ENCODE measurements at places on chromosomes 4 and X.

- no peak for DNase-seq
These were observed 332.8 kb downstream of the SH2D1A start for GRCh38 chrX:124679199-124679598.

DNA sequence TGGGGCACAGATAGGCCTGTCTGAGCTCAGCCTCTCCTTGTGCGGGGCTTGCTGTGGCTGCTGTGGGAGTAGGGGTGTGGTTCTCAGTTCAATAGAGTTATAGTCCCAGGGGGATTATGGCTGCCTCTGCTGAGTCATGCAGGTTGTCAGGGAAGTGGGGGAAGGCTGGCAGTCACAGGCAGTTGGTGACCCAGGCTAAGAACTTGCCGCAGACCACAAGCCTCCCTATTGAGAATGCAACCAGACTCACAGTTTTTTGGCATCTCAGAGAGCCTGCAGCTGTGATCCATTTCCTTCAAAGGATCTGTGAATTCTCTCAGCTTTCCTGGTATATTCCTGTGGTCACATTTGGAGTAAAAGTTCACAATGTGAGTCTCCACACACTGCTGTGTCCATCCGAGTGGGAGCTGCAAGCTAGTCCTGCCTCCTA, 364.9 kb downstream of the ZNF674 start:
- DNase-seq, result no peak

GRCh38 chrX:6909396-6909795, 238.1 kb upstream of the STS start:
- DNase-seq, result no peak

- DNase-seq, result no peak
These were observed 223.1 kb upstream of the LEF1 start for GRCh38 chr4:108391701-108392455.

DNA sequence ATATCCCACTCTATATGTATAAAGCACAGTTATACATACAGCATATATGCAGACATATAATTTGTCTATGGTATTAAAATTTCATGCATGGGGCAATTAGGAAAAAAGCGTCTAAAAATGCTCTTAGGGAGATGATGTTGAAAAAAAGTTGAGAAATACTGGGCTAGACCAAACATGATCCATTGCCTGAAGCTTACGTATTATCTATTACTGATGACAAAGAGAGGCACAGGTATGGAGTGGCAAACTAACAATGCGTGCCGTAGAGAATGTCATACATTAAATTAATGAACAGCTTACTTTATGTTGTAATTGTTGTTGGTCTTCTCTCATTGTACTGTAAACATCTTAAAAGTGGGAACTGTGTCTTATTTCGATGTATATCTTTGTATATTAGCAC, 13.9 kb downstream of the RHOH start:
- DNase-seq, result no peak

DNA sequence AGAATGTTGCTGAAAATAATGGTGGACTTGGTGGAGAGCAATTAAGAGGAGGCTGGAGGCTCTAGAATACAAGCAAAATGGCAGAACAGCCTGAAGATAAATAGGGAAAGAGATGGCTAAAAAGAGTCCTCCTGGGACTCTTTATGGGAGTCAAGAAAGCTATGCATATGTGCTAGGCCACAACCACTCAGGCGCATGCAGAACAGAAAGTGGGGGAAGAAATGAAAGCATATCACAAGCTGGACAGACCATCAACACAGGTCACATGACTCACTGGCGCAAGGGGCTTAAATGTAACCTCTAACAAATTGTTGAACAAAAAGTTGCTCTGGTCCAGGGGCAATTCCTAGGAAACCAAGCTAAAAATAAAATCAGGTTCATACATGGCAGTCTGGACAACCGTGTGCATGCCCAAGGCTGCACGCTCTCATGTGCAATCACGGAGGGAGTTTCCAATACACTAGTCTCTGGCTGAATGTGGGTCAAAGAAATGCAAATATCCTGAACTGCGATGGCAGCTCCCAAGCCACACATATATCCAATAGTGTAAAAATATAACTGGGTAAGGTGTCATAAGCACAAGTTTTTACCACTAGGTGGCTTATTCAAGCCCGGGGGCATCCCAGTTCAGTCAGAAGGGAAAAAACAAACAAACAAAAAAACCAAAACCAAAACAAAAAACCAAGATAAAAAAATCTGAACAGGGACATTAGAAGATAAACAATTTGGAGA, 45.4 kb downstream of the ZNF711 start:
- no peak for DNase-seq

- no peak for DNase-seq
These were observed 78.3 kb downstream of the CLDN34 start for GRCh38 chrX:10045327-10046000.

DNA sequence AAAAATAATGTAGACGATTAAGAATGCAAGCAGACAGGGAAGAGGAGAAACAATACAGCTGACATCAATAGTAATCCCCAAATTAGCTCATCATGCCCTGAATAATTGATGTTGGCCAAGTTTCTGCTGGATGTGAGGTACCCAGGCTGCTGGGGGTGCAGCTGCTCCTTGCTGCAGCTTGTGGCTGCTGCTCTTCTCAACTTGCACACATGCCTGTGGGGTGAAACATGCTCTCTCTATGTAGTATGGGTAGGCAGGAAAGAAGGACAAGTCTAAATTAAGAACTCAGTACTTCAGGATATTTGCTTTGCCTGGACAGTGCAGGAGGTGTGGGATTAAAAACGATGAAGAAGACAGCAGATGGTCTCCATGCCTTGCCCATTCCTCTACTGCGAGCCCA, 16.7 kb downstream of the EDA2R start:
- DNase-seq, result no peak

DNA sequence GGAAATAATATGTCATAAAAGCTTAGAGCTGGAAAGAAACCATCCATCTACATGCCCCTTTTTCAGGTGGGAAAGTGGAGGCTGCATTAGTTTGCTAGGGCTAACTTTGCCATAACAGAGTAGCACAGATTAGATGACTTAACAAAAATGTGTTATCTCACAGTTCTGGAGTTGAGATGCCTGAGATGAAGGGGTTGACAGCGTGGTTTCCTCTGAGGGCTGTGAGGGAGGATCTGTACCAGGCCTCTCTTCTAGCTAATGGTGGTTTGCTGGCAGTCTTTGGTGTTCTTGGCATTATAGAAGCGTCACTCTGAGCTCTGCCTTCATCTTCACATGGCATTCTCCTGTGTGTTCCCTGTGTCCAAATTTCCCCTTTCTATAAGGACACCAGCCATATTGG, 2.4 kb downstream of the CHRNA9 start:
- DNase-seq, result no peak

GRCh38 chr4:48799157-48799556, 19.1 kb upstream of the FRYL start:
- no peak for DNase-seq

DNA sequence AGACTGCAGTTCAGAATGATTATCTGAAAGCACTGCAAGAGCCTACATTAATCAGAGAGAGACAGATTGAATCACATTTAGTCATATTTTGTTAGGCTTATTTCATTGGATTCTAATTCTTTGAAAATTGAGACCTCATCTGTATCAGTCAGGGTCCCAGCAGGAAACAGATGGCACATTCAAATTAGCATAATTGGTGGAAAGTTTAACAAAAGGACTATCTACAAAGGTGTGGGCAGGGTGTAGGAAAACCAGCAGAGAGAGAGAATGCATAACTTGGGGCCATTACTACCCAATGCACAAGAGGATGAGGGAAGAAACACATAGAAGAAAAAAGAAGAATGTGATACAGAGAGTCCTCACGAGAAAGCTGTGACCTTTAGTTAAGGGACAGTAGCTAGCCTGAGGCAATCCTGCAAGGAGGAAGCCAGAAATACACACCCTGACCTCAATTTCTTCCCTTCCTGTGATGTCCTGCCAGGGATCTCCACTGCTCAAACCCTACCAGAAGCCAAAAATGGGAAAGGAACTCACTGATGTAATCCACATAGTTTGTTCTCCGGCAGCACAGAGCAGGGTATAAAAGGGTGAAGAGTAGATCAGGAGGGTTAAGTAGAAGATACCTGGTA, 17.7 kb upstream of the XKRX start:
- DNase-seq, result no peak

DNA sequence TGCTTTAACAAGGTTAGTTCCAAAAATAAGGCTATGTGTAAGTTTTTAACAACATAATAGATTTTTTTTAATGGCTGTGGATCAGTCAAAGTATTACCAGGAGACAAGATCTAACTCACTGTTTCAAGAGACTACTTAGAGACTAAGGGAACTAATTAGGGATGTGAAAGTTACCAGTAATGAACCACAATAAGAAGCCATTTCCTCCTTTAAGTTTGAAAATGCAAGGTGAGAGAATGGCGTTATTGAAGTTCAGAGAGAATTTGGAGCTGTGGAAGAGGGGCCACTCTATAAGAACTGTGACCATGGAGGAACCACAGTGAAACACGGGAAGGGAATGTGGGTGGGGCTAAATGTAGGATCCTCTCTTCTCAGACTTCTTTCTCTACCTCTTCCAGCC, 624.2 kb downstream of the GLUD2 start:
- no peak for DNase-seq

GRCh38 chr4:21949073-21949457, 493 bp upstream of the KCNIP4 start:
- DNase-seq, result no peak

DNA sequence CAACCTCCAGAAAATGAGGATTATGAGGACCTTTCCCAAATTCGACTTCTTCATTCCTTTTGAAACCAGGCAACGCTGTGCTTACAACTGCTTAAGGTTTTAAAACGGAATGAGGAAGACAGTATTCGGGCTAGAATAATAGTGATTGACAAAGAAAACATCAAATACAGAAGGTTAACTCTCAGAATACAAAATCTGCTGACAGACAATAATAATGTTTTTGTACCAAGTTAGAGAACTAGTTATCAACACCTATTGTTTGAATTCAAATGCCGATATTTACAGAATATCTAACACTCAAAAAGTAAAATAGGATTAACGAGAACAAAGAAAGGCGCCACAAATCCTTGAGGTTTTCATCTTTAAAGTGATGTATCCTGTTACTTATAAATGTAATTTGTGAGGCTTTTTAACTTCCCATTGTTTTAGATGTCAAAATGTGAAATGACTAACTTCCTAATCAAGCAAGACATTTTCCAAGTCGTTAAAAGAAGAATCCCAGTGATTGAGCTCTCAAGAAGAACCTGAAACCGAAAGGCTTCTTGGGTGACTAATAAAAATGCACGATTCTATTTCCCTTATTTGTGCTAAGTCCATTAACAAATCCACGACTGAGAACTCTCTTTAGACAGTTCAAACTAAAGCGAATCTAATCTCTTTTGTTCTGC, 118.3 kb downstream of the SORBS2 start:
- DNase-seq, result no peak

DNA sequence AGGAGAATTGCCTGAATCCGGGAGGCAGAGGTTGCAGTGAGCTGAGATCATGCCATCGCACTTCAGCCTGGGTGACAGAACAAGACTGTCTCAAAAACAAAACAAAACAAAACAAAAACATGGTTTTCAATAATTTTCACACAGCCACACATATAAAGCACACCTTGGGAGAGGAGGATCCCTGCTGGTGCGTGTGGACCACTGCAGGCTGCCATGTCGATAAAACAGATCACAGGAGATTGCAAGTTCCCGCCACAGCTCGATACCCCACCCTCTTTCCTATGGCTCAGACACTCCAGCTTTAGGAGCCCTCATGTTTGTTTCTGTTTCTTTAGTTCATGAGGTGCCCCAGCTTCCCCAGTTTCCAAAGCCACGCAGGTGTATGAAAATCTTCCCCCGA, 31.3 kb upstream of the CLDN24 start:
- no peak for DNase-seq

- DNase-seq, result no peak
These were observed 487 bp downstream of the TBCK start for GRCh38 chr4:106315476-106315967.

DNA sequence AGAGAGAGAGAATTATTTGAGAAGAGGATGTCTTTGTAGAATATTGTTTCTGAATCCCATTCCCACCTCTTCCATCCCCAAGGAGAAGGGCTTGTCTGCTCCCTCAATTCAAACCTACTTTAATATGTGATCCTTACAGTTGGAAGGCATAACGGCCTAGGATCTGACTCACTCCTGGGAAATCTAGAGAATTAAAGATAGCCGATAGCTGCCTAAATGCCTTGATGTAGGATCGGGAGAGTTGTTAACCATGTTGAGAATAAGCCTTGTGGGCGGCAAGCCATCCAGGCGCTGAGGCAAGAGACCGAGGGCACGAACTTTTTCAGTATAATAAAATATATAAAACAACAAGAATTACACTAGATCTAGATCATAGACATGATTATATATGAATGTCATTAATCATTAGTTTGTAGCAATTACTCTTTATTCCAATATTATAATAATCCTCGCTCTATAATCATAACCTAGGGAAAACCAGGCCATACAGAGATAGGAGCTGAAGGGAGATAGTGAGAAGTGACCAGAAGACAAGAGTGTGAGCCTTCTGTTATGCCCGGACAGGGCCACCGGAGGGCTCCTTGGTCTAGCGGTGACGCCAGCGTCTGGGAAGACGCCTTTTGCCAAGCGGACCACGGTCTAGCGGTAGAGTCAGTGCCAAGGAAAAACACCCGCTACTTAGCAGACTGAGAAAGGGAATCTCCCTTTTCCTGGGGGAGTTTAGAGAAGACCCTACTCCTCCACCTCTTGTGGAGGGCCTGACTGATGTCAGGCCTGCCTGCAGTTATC, 13.5 kb downstream of the EMCN start:
- DNase-seq, result no peak

DNA sequence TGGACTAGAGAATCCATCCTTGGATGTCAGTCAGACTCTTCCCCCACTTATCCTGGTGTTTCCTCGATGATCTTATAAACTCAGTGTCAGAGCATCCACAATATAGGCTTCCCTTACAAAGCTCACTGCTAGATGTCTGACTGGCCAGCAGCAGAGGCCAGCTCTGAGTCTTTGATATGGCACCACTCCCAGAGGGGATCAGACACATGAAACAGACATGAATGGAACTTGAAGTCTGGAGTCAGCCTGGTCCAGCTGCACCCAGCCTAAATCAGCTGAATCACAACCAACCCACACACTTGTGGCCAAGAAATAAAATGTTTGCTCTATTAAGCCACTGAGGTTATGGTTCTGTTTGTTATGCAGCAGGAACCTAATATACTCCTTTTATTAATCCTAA, 129.6 kb upstream of the MED14 start:
- DNase-seq, result no peak

DNA sequence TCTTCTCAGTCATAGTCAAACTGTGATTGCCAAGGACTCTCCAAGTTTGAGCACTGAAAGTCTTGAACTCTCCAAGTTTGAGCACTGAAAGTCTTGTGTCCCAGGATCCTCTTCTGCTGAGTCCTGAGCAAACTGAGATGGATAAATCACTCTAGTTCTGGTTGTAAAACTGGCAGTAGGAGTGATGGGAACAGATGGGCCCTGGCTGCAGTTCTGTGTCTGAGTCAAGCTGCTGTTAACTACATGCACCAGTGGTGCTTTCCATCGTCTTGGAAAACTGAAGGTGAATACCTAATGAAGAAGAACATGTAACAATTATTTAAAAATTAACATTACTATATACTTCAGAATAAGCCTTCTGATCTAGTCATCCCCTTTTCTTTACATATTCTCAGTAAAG, 27.6 kb upstream of the KCNIP4 start:
- DNase-seq, result no peak

All from stimulated activated CD8-positive, alpha-beta memory T cell treated with anti-CD3 and anti-CD28 coated beads, Interleukin-7, amount 100 ng/mL, for 1 hour (primary cell).